ENCODE measurements at places on chromosomes 11 and 22.

- DNase-seq = peak; percentile 13
These were observed 39.0 kb upstream of the MMP20 start for GRCh38 chr11:102664001-102664752.

- DNase-seq = peak; percentile 95
These were observed 217.7 kb upstream of the CTSC start for GRCh38 chr11:88555018-88555828.

- no peak for DNase-seq
These were observed 8.5 kb downstream of the DCHS1 start for GRCh38 chr11:6646918-6647679.

DNA sequence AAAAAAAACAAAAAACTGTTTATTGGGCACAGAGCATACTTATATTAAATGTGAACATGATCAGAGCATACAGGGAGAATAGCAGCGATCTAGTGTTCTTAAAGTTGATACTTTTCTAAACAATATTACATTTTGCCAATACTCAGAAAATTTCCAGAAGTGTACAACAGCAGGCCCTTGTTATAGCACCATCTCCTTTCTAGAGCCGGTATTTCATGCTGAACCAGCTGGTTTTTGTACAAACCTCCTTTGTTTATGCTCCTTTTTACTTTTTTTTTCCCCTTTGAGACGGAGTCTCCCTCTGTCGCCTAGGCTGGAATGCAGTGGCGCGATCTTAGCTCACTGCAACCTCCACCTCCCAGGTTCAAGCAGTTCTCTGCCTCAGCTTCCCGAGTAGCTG lies 90.7 kb downstream of the PPP6R3 start:
- no peak for DNase-seq

DNA sequence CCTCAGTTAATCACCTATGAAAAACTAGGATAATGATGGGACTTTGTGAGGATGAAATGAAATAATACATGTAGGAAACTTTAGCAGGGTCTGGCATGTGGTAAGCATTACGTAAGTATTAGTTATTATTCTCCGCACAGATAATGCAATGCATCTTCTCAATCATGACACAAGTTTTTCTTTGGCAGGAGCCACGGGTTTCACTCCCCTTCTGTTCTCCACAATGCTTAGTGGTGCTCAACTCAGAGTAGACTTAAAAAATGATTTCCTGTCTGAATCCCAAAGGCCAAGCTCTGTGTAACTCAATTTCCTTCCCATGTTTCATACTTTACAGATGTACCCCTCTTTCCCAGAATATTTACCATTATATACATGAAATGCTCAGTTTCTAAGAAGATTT lies 82.9 kb downstream of the CCDC34 start:
- no peak for DNase-seq

DNA sequence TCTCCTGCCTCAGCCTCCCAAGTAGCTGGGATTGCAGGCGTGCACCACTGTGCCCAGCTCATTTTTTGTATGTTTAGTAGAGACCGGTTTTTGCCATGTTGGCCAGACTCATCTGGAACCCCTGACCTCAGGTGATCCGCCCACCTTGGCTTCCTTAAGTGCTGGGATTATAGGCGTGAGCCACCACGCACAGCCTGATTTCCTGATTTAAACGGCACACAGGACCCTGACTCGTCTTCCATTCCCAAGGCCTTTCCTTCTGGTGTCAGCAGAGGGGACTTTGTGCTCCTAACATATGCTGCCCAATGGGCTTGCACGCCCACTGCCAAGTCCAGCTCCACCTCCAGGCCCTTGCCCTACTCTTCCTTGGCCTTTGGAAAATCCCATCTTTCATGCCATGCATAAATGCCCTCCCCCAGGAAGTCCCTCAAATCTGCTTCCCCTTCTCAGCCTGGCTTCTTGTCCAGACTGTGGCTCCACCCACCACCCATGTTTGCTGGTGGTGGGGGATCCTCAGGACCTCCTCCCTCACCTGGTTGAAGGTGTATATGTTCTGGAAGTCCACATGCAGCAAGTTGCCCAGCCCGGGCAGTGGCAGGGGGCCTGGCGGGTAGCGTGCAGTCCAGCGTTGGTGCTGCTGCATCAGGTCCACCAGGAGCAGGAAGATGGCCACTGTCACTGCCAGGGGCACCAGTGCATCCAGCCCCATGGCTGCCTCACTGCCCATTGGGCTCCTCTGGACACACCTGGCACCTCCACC lies 23.9 kb upstream of the CYP2D6 start:
- no peak for DNase-seq

- DNase-seq = peak; percentile 2
These were observed 32.1 kb upstream of the SLC5A12 start for GRCh38 chr11:26753723-26754504.

- DNase-seq = no peak
These were observed 607 bp upstream of the ZNF70 start for GRCh38 chr22:23751441-23751996.

GRCh38 chr11:134999590-134999989 lies 587.5 kb upstream of the B3GAT1 start:
- DNase-seq = no peak

- no peak for DNase-seq
These were observed 62.1 kb upstream of the HMGXB4 start for GRCh38 chr22:35195226-35195625.

- DNase-seq = no peak
These were observed 3.7 kb downstream of the IL2RB start for GRCh38 chr22:37146051-37146385.

- DNase-seq = peak; percentile 71
These were observed 663.7 kb upstream of the B3GAT1 start for GRCh38 chr11:135075740-135076139.

DNA sequence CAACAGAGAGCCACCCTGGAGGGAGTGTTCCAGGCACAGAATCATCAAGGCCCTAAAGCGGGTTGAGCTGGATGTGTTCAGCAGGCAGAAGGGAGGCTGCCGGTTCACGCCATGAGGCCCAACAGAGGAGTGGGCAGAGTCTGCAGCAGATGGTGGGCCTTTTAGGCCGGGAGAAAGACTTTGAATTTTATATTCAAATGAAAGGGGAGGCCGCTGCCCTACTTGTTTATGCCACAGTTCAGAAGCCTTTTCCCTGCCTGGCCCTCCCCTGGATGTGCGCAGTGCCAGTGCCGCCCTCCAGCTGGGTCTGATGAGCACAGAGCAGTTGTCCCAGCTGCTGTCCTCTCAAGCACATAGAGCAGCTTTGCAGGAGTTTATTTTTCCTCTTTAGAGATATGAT lies 46.9 kb upstream of the TTC12 start:
- DNase-seq = no peak

- DNase-seq = no peak
These were observed 50.6 kb downstream of the CSTPP1 start for GRCh38 chr11:46987183-46987582.

DNA sequence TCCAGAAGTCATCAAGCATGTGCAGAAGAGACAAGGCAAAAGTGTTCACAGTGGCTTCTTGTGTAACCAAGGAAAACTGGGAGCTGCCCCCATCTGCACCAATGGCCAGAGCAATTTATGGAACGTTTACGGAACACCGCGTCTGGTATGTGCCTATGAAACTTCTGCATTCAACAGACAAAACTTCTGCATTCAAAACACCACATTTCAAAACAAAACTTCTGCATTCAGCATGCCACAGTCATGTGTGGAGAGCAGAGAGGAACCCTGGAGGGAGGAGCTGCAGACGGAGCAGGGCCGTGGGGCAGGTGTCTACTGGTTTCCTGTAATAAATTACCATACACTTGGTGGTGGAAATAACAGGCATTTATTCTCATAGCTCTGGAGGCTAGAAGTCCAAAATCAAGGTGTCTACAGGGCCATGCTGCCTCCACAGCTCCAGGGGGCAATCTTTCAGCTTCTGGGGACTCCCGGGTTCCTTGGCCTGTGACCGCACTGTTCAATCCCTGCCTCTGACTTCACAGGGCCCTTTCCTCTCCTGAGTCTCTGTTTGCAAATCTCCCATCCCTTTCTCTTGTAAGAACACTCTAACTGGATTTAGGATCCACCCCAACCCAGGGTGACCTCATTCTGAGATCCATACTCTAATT lies 32.2 kb downstream of the RPL3 start:
- no peak for DNase-seq

DNA sequence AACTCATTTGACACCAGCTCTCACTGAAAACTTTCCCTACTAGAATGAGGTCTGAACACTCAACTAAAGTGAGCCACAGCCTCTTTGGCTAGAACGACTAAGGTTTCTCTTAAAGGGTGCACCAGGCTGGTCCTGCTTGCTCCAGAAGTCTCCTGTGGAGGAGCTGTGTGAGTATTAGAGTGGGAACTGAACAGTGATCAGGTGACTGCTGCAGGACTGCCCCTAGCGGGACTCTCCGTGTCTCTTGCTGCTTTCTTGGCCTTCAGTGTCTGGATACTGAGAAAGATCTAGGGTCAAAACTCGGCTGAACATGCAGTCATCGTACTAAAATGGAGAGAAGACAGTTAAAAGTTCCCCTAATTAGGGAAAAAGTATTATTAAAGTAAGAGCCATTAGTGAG lies 34.6 kb downstream of the FAM118A start:
- DNase-seq = no peak

DNA sequence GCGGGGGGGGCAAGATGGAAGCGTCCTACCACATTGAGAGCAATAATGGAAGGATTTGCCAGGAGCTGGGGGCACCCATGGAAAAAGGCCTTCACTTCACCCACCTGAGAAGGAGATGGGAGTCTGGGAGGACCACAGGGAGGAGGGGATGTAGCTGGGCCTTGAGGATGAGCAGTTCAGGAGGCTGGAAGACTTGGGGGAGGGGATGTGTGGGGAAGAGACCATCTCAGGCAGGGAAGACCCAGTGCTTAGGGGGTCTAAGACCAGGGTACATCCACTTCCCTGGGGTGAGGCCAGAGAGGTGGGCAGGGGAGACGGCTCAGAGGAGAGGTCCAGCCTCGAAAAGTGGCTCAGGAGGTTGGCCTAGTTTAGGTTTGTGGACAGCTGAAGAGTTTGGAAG lies 71.3 kb upstream of the TCF20 start:
- DNase-seq = no peak

GRCh38 chr11:3984896-3985295 lies 109.7 kb upstream of the RRM1 start:
- no peak for DNase-seq

DNA sequence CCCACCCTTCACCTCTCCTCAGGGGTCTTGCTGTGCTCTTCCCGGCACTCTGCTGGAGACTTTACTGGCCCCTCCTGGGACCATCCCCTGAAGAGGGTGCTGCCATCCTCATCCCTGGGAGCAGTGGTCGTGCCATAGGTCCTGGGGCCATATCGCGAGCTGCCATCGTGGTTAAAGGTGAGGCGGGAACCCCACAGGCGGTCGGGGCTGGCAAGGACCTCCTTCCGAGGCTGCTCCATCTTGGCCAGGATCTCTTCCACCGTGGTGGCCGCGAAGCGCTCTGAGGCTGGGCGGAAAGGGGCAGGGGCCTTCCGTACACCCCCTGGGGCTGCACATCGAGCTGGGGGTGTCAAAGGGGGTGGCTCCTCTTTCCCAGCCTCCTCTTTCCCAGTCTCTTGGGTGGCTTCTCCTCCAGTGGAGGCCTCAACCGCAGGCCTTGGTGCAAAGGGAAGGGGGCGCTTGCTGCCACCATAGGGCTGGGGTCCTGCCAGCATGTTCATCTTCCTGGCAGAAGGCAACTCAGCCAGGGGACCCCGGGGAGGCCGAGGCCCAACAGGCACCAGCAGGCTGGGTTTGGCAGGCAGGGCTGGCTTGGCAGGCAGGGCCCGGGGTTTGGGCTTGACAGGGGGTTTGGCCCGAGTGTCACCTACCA lies 4.6 kb downstream of the TNKS1BP1 start:
- no peak for DNase-seq
